ENCODE measurements at places on chromosomes 7 and 10.

DNA sequence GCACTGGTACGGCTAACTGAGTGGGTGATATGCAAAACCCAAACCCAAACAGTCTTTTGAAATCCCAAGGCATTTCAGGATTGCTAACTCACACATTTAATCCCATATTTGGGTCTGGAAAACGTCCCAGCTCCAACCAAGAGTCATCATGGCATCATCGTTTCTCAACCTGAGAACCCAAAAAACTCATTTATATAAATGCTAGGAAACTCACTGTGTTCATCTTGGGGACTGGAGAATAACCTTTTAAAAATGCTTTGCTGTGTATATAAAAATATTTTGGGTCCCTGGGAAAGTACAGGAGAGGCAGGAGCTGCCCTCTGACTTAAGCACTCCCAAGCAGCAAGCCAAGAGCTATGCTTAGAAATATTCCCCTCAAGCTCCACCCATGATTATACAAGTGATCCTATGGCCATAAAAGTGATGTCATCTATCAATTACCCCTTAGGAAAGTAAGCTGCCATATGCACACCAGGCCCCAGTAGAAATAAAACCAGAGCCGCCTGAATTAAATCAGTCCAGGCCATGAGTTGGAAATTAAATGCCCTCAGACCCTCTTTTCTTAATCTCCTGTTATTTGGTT lies 352.1 kb downstream of the FRMD4A start:
- DNase-seq: no peak

DNA sequence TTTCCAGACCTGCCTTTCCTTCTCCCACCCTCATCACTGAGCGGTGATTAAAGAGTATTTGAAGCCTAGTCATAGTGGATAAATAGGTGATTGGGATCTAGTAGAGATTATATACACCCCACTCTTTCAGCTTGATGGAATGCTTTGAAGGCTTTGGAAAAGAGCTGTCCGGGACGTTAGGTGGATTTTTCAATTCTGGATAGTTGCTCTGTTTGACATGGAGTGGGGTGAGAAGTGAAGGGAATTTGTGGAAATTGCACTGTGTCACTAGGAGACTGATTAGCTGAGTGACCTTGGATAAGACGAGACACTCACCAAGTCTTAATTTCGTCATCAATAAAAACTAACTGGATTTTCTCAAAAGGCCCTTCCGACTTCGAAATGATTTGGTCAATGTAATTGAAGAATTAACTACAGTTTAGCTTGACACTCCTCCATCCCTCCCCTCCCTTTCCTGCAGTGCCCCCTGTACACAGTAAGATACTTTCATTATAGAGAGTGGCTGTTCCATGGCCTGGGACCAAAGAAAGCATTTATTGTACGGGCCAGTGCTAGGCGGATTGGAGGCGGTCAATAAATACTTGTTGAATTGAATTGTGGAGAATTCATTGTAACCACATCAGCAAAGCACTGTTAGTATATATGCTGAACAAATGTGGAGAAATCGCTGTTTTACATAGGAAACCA lies 962 bp downstream of the ZKSCAN1 start:
- no peak for DNase-seq

- DNase-seq: no peak
Measured at GRCh38 chr10:62903828-62904227, 87.7 kb upstream of the EGR2 start.

GRCh38 chr7:95368235-95368634 lies 27.9 kb downstream of the PON3 start:
- no peak for DNase-seq

GRCh38 chr7:78635026-78635793 lies 818.3 kb downstream of the MAGI2 start:
- no peak for DNase-seq

DNA sequence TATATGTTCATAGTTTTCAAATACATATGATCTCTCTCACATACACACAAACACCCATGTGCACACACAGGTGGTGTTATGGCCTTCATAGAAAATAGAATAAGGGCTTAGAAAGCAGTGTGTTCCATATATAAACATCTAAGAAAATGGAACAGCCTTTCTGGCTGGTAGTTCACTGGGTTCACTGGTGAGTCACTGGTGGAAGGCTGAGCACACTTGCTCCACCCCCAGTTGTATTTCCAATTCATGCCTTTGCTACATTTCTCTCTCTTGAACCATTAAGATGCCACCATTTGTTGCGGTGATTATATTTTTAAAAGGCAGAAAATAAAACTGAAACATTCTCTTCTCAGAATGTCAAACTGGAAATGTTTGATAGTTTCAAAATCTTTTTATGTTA lies 252.1 kb downstream of the GLI3 start:
- DNase-seq: no peak

Measured in spleen (tissue), 13 donors.